ENCODE measurements at places on chromosomes 4 and X.

DNA sequence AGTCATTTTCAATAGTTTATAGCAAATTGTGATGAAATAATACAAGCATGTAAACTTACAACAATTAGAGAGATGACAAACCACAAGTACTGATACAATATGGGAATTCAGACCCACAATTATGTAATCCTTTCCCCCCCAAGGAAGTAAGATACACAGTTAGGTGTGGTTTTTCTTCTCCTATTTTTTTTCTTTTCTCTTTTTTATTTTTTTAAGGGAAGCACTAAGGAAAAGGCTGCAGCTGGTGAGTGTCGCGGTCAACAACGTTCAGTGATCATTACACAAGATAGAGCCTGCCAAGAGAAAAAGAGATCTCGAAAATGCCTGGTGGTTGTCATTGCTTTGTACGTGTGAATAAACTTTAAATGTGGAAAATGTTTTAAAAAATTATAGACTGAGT is 9.8 kb downstream of the NDNF start:
- no peak for DNase-seq

DNA sequence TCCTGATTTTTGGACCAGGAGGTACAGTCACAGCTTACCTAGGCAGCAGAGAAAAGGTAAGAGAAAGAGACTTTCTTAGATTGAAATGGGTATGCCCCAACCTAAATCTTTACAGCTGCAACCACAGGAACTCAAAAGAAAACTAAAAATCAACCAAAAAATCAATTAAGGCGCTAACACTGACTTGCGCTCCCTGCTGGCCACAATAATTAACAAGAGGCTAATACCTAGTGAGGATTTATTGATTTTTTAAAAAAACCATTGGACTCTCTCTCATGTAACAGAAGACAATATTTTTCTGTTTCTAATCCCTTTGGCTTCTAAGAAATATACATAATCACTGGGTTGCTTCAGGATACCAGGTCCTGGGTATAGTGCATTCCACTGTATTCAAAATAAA is 153.9 kb upstream of the TENM3 start:
- DNase-seq: no peak

DNA sequence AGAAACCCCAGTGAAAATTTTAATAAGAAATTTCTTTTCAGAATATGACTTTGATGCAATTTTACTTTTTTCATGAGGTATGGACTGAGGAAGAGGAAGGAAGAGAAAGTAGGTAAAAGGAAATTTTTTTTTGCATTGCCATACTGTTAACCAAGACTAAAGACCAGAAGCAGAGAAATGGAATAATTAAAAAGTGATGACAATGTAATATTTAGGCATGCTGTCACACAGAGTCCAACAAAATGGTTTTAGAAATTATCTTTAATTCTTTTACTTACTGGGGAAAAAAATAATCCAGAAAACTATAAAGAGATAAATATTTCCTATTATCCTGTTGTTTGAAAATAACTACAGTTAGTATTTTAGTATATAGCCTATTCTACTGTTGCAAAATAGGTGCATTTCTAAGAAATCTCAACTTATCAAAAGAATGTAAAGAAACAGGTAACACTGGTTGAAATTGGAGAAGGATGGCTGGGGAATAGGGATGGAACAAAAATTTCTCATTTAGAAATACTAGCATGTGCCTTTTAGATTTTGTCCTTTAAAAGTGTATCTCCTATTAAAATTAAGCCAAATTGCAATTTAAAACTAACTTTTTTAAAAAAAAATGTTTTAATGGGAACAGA is 92.6 kb downstream of the ANXA3 start:
- no peak for DNase-seq

DNA sequence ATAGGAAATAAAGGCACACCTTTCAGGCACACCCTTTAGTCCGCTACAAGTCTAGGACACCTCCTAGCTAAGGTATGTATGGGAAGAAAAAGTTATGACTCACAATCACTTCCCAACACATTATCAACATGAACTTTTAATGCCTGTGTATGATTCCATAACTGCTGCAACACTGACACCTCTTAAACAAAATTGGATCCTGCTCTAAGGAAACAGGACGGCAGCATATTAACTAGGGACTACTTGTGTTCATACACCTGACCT is 2.4 kb upstream of the PPP3CA start:
- no peak for DNase-seq

GRCh38 chr4:76208005-76208765 is 5.4 kb downstream of the SCARB2 start:
- DNase-seq: peak; percentile 80

DNA sequence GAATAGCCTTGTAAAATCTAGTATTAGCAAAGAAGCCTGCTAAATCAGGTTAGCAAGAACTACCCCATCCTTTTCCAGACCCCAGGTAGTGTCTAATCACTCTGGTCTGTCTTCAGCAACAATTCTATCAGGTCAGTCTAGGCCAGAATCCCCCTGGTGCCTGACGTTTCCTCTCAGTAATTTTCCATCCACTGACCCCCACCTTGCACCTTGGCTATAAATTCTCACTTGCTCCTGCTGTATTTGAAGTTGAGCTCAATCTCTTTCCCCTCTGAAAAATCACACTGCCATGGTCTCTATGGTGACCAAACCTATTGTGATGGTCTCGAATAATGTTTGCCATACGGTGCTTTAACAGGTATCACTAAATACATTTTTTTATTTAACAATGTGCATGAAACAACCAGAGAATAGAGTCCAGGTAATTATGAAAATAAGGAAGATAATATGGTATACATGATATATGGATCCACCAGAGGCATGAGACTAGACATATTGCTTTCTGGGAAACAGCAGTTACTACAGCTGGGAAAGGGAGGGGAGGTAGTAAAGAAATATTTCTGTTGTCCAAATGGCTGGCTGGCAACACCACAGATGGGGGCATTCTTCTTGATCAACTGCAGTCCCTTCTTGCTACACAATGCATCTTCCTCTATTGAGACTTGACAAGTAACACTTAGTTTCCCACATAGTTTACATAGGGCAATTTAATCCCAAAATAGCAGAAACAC is 33.8 kb downstream of the CXCL1 start:
- no peak for DNase-seq

GRCh38 chr4:121688701-121689100 is 8.1 kb downstream of the ANXA5 start:
- no peak for DNase-seq

Data from psoas muscle (tissue), 8 donors.